Stimulated activated CD4-positive, alpha-beta T cell treated with anti-CD3 and anti-CD28 coated beads, TNF-alpha, amount 100 ng/mL, for 24 hours (primary cell): ENCODE measurements at places on chromosomes 4 and X.

DNA sequence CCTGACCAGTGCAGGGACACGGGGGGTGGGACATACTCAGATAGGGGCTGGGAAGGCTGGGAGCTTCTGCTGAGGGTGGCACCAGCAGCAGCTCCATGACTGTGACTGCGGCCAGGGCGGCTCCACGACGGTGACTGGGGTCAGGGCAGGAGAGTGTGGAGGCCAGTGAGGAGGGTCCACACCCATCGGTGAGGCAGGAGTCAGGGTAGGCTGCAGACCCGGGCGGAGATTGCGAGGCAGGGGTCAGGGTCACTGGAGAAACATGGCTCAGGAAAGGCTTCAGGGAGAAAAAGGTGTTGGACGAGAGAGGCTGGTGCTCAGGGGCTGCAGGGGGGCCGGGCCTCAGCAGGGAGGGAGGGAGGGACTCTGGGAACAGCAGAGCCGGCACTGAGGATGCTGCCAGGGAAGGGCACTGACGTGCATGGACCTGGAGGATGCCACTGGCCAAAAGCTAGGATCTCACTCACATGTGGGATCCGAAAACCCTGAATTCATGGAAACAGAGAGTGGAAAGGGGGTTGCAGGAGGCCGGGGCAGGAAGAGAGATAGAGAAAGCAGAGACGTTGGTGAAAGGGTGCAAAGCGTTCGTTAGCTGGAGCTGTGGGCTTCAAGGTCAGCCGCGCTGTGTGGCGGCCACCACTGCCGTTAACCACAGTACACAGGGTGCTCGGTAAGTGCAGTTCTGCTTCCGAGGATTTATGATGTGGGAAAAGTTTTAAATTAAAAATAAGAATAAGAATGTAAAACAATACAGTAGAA is 22.0 kb downstream of the ATP5ME start:
- no peak for DNase-seq

- DNase-seq = no peak
Measured at GRCh38 chrX:76850851-76851250, 423.3 kb downstream of the MAGEE1 start.

- peak; percentile 10 for DNase-seq
Measured at GRCh38 chrX:20412871-20413486, 146.3 kb upstream of the RPS6KA3 start.

DNA sequence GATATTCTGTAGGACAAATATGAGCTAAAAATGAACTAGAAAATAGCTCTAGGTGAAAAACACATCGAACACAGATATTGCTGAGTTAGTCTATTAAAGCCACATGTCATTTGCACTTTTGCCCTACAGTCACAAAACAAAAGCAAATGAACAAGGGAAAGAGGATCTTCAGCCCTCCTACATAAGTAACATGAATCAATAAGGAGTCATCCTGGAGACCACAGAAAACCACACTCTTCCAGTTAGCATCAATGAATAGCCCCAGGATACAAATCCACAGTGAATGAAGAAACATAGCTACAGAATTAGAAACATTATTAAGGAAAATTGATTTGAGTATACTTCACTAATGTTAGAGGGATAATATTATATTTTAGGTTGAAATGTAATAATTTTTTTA is 311.4 kb downstream of the MAPK10 start:
- DNase-seq = no peak

GRCh38 chr4:97987019-97987648 is 156.1 kb downstream of the STPG2 start:
- no peak for DNase-seq

DNA sequence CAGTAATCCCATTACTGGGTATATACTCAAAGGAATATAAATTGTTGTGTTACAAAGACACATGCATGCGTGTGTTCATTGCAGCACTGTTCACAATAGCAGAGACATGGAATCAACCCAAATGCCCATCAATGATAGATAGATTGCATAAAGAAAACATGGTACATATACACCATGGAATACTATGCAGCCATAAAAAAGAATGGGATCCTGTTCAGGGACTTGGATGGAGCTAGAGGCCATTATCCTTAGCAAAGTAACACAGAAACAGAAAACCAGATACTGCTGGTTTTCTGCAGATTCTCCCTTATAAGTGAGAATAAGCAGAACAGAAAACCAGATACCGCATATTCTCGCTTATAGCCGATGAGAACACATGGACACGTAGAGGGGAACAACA is 43.5 kb downstream of the FAM193A start:
- no peak for DNase-seq

DNA sequence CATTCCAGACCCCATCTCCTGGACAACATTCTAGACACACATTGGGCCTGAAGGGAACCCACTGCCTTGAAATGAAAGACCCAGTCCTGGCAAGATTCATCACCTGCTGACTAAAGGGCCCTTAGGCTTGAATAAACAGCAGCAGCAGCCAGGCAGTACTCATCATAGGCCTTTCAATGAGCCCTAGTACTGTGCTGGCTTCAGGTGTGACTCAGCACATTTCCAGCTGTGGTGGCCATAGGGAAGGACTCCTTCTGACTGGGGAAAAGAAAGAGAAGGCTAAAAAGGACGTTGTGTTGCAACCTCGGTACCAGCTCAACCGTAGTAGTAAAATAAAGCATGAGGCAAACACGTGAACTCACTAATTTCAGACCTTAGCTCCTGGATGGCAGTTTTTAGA is 344.0 kb downstream of the ACTRT1 start:
- no peak for DNase-seq

GRCh38 chr4:173782660-173783059 is 252.6 kb upstream of the HAND2 start:
- no peak for DNase-seq

DNA sequence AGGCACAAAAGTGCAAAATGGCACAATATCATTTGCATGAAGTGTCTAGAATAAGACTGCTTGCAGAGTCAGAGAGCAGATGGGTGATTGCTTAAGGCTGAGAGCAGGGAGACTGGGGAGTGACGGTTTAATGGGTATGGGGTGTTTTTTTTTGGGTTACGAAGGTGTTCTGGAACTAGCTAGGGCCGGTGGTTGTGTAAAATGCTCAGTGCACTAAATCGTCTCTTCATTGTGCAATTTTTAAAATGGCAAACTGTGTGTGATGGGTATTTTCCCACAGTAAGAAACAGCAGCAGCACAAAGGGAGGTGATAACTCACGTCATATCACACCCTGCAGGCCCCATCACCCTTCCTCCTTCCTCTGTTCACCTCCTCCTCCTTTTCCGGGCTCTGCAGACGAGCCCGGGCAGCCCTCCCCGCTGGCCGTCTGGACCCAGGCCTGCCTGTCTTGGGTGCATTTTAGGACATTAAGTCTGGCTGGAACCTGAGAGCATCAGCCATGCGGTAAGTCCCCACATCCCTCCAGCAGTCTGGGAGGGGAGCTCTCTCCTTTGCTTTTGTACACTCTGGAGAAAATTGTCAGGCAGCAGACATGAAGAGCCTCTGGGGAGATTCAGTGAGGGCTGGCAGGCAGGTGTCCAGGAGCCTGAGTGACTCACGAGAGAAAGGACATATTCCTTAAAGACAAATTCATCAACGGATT is 42.7 kb downstream of the ASMT start:
- peak; percentile 22 for DNase-seq

- DNase-seq = no peak
Measured at GRCh38 chrX:133402830-133403625, 12.3 kb downstream of the GPC4 start.

DNA sequence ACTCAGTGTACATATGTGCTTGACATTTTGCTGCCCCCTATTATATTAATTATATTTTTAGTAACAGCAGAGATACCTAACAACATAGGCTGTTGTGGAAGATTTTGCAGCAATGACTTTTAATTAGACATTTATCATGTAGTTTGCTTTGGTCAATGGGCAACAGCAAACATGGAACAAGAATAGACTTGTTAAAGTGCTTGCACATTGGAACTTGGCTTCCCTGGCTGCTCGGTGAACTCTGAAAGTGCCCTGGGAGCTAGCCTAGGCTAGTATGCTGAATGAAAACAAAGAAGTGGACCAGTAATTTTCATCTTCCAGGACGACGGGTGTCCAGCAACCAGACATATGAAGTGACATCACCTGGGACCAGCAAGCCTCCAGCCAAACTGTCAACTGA is 1157.1 kb downstream of the ARAP2 start:
- no peak for DNase-seq

DNA sequence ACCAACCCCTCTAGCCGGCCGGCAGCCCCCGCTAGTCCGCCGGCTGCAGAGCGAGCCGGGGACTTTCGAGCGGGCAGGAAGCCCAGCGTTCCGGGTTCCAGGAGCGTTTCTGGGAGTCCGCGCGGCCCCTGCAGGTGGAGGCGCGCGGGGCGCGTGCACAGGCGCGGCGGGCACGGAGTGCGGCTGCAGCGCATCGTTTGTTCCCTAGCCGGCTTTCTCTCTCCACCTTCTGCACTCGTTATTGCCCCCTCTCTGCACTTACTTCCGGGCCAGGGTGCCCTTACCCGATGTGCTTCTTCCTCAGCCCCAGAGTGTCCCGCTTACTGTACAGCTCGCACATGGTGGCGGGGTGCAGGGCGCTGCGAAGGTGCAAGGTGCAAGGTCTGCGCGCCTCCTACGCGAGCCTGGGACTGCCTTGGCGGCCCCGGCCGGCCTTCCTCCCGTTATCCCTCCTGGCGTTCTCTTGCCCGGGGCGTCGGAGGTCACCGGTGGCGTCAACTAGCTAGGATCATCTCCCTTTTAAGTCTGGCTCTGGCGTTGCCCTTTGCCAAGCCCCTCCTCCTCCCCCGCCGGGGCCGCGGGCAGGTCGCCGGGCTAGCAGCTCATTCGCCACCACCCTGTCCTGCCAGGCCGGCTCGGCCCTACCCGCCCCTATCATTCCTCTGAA is at the start of gene ETNPPL:
ETNPPL (minus strand) TSS at position 495 of the 667 bp plus-strand sequence; CDS start at position 340, 155 bp downstream.
- DNase-seq = no peak

DNA sequence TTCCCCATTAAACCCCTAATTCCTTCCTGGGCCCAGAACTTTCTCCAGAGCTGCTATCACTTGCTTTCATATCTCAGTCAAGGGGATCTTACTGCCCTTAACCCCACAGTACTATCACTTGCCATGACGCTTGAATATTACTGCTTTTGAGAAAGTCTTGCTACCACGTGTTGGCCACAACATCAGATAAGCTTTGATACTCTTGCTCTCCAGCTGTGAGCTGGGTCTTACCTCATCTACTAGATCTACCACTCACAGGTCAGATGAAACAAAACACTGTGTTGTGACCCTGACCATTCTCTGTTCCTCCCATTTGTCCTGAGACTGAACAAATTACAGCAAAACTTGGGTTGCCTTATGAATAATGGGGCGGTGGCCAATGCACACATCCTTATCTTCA is 12.1 kb upstream of the TAPT1 start:
- no peak for DNase-seq

- DNase-seq = no peak
Measured at GRCh38 chr4:130479020-130479419, 1383.1 kb downstream of the C4orf33 start.

DNA sequence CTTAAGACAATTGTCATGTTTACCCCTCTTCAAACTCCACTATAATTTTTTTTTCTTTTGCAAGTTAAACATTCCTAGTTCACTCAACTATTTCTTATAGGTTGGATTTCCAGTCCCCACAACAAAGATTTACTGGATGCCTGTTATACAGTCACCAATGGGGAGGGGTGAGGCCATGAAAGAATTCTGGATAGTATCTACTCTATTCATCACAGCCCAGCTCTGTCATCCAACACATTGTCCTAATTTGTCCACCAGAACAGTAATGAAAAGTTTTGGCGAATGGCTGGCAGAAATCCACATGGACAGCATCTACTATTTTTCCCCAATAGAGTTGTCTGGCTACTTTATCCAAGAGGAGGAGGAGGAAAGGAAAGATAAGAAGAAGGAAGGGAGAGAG is 192.7 kb upstream of the S100G start:
- DNase-seq = no peak

GRCh38 chrX:10892621-10893225 is 218.4 kb upstream of the HCCS start:
- no peak for DNase-seq

- DNase-seq = no peak
Measured at GRCh38 chr4:14719053-14719452, 283.2 kb upstream of the CPEB2 start.

DNA sequence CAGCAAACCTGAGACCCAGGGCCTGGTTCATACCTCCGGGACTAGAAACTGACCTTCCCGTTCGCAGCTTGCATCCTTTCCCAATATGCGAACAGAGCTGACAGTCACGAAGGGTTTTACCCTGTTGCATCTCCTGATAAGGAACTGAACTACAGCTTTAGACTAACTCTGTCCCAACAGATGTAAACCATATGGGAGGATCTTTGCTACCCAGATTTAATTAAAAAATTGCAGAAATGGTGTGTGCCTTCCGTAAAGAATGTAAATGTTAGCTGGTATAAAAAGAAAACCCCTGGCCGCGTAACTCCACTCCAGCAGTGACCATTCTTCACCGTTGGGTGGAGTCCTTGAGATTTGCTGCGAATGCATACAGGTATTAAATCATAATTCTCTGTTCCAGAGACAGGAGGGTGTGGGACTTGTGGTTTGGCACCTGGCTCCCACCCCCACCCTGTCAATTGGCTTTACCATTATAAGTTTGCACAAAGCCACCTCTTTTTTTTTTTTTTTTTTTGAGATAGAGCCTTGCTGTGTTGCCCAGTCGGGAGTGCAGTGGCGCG is 40.6 kb upstream of the SORCS2 start:
- no peak for DNase-seq

DNA sequence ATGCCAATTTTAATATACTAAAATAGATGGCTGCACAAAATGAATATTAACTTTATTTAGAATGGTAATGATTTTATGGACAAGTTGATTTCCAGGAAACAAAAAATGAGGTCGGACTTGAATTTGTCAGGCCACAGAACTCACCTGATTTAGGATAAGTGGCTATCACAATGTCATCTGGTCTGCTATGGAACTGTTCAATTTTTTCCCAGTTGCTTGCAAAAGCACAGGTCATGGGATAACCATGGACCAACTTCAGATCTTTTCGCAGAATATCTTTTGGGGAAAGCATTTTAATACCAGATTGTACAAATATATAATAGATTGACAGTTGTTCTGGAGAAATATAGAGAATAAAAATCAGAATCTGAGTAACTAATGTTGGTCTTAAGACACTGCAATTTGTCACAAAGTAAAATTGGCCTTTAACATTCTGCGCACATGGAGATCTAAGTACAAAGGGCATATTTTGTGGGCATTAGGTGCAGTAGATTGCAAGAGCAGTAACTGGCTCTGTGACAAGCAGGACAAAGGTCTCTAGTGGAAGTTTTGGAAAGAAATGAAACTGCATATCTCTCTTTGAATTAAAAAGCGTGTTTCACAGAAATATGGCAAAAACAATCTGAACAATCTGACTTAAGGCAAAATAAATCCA is 5.4 kb downstream of the SULT1B1 start:
- no peak for DNase-seq

DNA sequence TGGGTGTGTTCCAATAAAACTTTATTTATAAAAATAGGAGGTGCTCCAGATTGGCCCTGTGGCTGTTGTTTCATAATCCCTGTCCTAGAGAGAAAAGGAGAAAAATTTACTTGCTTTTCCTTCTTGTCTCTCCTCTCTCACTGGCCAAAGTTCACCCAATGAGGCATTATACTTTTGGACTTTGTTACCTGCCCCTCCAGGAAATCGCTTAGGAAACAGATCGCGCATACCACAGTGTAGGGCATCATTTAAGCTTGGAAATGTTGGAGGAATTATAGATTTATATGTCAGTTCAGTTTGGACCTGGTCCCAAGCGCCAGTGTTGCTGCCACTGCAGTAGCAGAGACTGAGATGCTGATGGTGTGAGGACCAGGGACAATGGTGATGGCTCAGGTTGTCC is 337.6 kb upstream of the NR3C2 start:
- no peak for DNase-seq
